ENCODE measurements at places on chromosomes 1 and 21.

DNA sequence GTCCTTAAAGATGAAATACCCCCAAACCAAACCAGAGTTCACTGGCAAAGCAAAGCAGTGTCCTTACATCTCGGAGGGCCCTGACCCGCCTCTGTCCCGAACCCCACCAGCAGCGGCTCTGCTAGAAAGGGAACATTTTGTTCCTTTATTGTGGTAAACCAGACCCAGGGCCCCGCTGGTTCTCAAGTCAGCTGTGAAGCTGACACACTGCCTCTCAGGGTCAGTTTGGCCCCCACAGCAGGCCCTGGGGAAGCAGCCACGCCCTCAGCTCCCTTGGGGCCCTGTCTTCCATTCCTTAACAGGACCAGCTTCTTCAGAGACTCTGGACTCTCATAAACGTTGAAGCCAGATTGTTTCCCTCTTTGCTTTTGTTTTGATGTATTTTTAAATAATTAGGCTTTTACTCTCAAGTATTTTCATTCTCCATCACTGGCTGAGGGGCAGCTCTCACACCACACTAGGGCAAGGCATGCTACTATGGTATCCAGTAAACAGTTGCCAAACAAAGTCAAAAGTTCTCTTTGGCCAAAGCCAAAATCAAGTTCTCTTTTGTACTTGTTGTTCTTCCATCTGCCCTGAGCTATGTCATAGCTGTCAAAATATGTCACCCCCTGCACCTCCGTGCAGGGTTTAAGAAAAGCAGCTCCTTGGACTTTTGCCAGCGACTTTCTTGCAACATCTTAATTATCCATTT lies 61.1 kb upstream of the ANGPTL1 start:
- DNase-seq, result no peak

DNA sequence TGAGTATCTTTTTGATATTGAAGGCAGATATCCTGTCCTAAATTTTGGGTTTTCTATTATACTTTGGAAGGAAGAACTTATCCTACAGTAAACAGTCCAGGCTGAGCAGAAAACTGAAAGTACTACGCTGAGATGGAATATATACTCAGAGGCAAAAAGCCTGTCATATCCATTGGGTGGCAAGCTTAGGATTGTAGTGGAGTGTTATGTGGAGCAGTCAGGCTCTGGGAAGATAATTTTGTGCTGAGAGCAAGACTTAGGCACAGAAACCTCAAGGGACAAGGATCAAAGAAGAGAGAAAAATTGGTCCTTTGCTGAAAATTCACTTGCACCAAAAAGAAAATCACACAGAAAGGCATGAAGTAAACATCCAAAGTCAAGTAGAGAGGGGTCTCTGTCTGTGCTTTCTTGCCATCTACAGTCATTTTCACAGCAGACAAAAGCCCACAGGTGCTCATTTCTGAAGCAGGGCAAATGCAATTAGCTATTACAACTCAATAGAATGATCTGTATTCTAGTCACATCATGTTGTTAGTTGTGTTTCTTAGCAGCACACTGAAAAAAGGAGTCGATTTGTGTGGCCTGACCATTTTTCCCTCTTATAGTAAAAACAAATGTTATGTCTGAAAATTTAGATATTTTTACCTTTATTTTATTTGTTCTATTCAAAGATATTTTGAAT lies 38.5 kb downstream of the CRB1 start:
- DNase-seq, result no peak

- no peak for DNase-seq
Observed at GRCh38 chr1:119975006-119975405, 78.7 kb upstream of the ADAM30 start.

DNA sequence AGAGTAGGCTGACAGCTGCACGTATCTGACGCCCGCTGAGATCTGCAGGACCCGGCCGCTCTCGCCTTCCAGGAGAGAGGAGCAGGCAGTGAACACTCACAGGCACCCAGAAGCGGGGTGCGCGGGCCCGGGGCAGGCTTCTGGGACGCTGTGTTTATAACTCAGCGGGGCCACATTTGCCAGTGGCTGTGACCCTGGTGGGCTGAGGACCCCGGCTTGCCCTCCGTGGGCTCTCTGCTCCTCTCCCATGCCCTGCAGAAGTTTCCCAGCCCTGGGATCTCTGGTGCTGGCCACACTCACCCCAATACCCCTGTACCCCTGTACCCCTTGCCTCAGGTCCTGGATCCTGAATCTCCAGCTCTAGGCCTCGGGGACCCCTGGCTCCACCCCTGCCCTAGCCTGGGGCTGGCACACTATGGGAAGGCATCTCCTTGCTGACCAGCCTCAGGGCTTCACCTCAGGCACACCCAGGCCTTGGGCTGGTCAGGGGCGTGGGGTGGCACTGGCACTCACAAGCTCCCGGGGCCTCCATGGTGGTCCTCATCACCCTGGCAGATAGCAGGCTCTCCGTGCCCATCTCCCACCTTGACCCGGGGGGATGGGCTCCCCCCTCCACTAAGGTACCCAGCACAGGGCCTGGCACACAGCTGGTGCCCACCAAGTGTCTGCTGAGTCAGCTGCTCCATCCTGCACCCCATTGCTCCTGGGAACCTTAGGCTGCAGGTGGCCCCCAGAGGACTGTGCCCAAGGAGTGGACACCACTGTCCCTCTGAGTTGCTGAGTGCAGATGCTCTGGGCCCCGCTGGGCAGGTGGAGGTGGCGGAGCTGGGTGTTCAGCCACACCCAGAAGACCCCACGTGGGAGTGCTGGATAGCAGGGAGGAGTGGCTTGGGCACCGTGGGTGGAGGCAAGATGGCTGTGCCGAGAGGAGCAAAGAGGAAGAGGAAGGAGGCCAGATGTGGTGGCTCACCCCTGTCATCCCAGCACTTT lies 32.4 kb downstream of the MORN1 start:
- DNase-seq, result no peak

GRCh38 chr1:47650205-47650604 lies 212.4 kb downstream of the FOXD2 start:
- no peak for DNase-seq

DNA sequence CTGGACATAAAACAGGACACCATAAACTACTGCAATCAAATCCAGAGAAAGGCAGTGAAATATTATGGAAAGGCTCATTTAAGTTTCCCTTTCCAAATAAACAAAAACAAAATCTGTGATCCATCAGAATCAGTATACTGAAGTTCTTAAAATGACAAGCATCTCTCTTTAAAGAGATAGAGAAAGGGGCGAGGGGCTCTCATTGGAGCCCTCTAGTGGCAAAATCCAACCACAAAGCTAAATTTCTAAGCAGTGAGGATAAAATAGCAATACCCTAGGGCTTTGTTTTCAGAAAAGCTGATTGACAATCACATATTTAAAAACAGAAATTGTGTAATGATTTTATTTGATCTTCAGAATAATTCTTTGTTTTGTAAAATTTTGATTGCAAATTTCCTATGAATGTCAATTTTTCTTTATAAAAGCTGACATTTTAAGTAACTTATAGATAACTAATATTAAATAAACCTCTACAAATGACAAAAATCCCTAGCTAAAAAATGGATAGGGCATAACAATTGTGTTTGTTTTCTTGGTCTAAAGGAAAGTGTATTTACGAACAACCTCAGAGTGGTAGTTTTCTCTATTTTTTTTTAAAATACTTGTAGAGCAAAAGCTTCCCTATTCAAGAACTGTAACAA lies 138.2 kb downstream of the COL24A1 start:
- peak; percentile 4 for DNase-seq

DNA sequence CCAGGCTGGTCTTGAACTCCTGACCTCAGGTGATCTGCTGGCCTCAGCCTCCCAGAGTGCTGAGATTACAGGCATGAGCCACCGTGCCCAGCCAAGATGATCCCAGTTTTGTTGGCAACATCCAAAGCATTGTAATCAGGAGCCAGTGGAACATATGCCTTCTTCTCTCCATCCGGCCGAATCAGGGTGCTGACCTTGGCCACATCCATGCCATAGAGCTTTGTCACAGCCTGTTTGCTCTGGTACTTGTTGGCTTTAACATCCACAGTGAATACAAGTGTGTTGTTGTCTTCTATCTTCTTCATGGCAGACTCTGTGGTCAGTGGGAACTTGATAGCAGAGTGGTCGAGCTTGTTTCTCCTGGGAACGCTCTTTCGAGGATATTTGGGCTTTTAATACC lies 17.1 kb downstream of the TNFRSF8 start:
- DNase-seq, result no peak

DNA sequence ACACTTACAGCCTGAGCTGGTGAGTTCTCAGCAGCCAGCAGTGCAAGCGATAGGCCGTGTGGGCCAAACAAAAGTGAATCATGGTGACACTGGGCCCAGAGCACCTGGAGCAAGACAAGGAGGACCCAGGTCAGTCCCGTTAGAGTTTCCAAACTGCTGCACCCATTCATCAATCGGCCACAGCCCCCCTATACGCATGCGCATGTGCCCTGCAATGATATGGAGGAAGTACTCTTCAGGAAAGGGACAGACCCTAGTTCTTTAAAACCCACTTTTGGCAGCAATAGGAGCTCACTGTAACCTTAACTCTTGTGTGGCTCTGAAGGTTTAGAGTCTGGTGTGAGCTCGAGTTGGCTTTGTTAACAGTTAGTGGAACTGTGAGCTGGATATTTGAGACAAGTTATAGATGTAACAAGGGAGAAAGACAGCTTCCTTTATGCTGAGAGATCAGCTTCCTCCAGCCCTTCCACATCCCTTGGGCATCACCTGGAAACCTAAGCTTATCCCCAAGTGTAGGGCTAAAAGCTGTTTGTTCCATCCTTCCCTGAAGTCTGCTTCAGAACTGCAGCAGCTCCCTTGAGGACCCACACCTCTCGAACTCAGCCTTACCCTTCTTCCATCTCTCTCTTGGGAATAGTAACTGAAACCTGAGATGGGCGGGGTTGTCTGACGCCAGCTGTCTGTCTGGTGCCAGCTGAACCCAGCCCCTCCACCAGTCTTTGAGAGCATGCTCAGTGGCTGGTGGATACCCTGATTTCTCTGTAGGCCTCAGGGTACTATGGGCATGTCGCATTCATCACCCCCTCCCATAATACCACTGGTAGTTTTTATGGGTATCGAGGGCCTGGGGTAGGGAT lies 17.7 kb downstream of the NMNAT1 start:
- no peak for DNase-seq

DNA sequence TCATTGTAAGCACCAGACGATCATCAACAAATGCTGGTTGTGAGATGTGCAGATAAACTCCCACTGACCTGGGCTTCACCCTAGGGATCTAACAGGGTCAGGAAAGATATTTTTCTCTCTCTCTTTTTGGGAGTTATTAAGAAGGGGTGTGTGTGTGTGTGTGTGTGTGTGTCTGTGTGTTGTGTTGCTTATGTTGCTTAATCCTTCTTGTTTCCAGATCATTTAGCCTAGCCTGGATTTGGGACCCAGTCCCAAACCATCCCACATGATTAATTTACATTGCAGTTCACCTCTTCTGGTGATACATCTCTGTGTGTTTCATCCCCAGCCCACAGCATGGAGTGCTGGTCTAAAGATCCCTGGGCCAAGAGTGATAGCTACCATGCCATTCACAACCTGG lies 122.8 kb upstream of the IPO9 start:
- no peak for DNase-seq

- DNase-seq, result no peak
Observed at GRCh38 chr1:21916447-21917238, 20.5 kb downstream of the HSPG2 start.

DNA sequence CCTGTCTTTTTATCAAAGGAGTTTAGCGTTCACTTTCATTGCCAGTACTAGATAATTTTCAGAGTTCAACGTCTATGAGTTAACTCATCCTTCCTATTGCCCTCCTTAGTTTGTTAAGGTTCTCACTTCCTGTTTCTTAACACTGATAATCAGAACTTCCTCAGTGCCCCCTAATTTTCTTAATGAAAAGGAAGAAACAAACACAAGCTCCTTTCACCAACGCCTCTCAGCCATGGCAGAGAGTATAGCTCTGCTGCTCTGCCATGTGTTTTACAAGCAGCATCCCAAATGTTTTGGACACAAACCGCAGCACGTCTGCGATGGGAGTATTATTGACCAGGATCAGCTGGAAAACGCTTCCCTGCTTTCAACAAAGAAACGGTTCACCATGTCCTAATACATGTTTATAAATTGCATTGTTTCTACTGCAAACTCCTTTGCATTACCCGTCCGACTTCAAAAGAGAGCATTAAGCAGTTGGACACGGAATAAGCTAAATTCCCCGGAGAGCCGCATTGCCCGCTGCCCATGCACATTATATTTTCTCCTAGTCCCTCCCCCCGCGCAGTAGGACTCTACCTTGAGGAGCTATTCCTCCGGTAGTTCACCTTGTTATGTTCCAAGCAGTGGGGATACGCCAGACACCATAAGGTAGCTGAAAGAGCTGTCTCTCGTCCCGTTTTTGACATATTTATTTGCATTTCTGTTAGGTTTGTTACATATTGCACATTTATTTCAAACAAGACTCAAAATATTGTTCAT lies 561 bp downstream of the OLFM3 start:
- no peak for DNase-seq

Measured in CD4-positive, alpha-beta T cell treated with Interleukin-21 for 1 hour (primary cell).